HT1080 (cell line): ENCODE measurements at places on chromosomes 3 and 15. TPM values are rescaled to one million over a fixed set of nuclear protein-coding genes. Genes with fewer than 3 reads are reported as not detected.

DNA sequence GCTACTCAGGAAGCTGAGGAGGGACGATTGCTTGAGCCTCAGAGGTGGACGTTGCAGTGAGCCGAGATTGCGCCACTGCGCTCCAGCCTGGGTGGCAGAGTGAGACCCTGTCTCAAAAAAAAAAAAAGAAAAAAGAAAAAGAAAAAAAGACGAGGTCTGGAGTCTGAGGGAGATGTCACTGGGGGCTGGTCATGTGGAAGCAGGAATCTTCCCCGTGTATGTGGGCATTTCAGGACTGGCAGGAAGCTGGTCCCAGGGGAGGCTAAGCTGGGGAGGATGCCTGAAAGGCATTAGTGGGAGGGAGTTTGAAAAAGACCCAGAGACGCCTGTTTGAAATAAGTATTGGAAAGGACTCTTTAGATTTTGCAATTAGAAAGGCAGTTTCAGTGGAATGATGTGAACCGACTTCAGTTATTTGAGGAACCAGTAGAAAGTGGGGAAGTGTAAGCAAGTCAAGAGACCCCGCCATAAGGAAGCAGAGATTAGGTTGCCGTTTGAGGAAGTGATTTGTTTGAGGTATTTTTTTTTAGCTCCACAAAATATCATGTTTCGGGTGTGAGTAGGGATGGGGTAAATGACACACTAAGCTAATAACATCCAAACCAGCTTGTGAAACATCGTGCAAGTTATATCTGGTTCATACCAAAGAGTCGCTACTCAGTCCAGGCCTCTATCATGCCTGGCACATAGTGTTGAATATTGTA is 55.5 kb downstream of the ST6GAL1 start:
- DNase-seq, result peak; percentile 36

GRCh38 chr3:54557538-54558428 is 370.1 kb downstream of the LRTM1 start:
- DNase-seq, result no peak

GRCh38 chr3:195551381-195551978 is 8.4 kb upstream of the PPP1R2 start:
- DNase-seq, result no peak

- no peak for DNase-seq
Observed at GRCh38 chr15:42148808-42149492, 7.5 kb downstream of the PLA2G4F start.

GRCh38 chr3:133695560-133696171 is 33.9 kb upstream of the TOPBP1 start:
- no peak for DNase-seq

DNA sequence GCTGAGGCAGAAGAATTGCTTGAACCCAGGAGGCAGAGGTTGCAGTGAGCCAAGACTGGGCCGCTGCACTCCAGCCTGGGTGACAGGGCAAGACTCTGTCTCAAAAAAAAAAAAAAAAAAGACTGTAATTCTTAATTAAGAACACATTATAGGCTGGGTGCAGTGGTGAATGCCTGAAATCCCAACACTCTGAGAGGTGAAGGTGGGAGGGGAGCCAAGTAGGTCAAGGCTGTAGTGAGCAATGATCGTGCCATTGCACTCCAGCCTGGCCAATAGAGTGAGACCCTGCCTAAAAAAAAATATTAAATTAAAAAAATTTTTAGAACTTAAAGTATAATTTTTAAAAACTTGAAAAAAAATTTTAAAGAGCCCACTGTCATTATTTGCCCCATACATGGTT is 13.4 kb upstream of the ARPIN start:
- DNase-seq, result no peak

GRCh38 chr3:152841131-152841530 is 6.2 kb downstream of the P2RY1 start:
- DNase-seq, result no peak

DNA sequence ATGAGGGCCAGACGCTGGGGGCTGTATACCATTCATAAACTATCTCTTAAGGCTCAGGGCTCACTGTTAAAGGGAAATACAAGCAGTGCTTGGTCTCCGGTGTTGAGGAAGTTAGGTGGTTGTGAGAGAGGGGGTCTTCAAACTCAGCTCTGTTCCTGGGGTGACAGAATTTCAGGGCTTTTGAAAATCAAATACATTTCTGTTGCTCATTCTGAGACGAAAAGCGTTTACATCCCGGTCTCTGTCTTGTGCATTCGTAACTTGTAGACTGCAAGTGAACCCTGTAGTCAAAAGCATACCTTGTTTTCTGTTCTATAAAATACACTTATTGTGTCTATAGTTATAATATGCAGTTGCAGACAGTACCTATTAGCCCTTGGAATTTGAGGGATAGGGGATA is 1.7 kb downstream of the SLCO3A1 start:
- DNase-seq, result no peak

- no peak for DNase-seq
Observed at GRCh38 chr3:174720717-174721116, 138.4 kb upstream of the NAALADL2 start.

- DNase-seq, result no peak
Observed at GRCh38 chr3:174859756-174860155, 622 bp downstream of the NAALADL2 start.

Gene SH3BP5
- total RNA-seq, result 23.2 and 28.8 TPM in 2 replicates

Gene PDIA3
- 113 and 216 TPM in 2 replicates for total RNA-seq
